ENCODE measurements at places on chromosomes 7 and 10.

DNA sequence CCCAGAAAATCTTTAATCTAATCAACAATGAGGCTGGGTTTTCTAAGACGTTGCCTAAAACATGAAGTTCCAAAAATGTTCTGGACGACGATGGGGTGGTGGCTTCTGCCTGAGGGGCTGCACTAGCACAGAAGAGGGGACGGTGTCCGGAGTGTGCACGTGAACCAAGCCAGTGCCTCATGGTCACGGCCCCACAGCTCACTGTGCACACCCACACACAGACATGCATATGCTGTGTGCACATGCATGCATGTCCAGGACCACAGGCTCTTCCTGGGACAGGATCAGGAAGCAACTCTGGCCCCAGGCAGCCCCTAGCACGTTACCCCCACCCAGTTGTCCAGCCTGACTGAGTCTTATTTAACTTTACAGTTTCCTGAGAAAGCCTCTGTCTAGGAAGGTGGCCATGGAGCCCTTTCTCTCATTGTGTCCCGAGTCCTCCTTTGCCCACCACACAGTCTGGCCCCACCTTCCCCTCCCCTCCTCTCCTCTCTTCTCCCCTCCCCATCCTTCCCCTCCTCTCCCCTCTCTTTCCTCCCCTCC lies 100.8 kb downstream of the DNAJB6 start:
- no peak for DNase-seq

- DNase-seq = no peak
Measured at GRCh38 chr10:124509880-124510632, 48.4 kb downstream of the LHPP start.

- no peak for DNase-seq
Measured at GRCh38 chr10:103111918-103112877, 80.9 kb downstream of the NT5C2 start.

GRCh38 chr7:47095946-47096345 lies 486.0 kb downstream of the TNS3 start:
- DNase-seq = no peak

- no peak for DNase-seq
Measured at GRCh38 chr10:103333934-103334520, 16.9 kb downstream of the PCGF6 start.

- DNase-seq = no peak
Measured at GRCh38 chr10:80174641-80175395, 30.5 kb downstream of the ANXA11 start.

GRCh38 chr7:106080300-106080987 lies 31.7 kb downstream of the SYPL1 start:
- DNase-seq = no peak

- peak; percentile 78 for DNase-seq
Measured at GRCh38 chr10:133162178-133162909, 2.3 kb downstream of the KNDC1 start.

- no peak for DNase-seq
Measured at GRCh38 chr10:72261784-72262404, 11.8 kb upstream of the DDIT4 start.

DNA sequence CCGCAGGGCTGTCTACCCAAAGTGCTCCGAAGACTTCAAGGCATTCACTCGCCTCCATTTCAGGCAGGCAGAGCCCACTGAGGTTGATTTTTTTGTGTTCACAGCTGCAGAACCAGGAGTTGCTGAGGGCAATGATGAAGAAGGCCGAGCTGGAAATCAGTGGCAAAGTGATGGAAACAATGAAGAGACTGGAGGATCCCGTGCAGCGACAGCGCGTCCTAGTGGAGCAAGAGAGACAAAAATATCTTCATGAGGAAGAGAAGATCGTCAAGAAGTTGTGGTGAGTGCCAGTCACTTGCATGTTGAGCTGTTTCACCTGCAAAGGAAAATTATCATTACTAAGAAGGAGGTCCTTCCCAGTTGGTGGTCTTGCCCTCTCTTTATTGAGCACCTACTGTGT lies 210.5 kb downstream of the ARHGAP21 start:
- DNase-seq = peak; percentile 29

DNA sequence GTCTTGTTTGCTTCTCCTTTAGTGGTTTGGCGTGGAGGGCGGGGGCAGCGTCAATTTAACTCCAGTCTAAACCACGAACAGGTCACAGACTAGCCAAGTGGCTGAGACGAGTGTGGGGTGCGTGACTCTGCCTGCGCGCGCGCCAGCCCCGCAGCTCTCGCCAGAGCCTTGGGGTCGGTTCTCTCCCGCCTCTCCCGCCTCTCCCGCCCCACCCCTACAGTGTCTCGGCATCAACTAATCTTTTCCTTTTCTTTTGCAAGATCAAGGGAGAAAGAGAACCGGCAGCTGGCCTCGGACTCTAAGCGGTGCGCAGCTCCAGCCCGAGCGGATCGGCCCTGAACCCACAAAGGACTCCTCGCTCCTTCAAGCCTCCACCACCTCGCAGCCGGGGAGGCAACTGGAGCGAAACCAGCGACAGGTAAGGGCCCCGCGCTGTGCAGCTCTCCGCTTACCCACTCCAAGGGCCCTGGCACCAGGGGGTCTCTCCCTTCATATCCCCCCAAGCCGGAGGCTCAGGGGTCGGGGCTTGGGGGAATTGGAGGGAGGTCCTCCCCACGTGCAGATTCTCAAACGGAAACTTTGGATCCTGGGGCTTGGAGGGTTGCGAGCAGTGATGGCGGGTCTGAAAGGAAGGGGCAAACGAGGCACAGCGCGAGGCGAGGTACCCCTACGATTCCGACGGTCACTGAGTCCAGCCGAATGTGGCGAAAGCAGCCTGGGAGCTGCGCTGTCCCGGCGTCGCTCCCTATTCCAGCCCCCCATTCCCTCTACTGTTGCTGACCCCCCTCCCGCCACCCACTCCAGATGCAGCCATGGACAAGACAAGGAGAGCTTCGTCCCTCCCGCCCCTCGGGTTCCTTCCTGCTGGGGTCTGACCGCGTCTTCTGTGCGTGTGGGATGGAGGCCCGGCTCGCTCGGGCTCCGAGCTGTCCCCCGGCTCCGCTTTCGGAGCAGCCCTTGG lies 829 bp downstream of the CHRM2 start:
- no peak for DNase-seq

- no peak for DNase-seq
Measured at GRCh38 chr7:116249969-116250553, 39.7 kb downstream of the TES start.

DNA sequence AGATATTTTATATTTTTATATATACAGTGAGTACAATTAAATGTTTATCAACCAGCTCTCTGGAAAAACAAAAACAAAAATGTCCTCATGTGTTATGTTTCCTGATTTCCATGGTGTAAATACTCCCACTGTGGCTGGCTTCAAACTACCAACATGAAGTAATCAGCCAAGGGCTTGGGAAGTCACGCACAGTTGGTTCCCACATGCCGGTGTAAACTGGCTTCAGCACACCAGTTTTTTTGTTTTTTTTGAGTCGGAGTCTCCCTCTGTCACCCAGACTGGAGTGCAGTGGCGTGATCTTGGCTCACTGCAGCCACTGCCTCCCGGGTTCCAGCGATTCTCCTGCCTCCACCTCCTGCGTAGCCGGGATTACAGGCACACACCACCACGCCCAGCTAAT lies 11.8 kb downstream of the OSBPL3 start:
- DNase-seq = no peak

GRCh38 chr7:114426824-114427223 lies 12.2 kb downstream of the FOXP2 start:
- no peak for DNase-seq

- no peak for DNase-seq
Measured at GRCh38 chr10:32048282-32048681, 7.9 kb downstream of the KIF5B start.

- DNase-seq = peak; percentile 69
Measured at GRCh38 chr10:6382081-6382480, 179.3 kb downstream of the PFKFB3 start.

GRCh38 chr7:25389489-25390106 lies 161.3 kb upstream of the NPVF start:
- peak; percentile 70 for DNase-seq

DNA sequence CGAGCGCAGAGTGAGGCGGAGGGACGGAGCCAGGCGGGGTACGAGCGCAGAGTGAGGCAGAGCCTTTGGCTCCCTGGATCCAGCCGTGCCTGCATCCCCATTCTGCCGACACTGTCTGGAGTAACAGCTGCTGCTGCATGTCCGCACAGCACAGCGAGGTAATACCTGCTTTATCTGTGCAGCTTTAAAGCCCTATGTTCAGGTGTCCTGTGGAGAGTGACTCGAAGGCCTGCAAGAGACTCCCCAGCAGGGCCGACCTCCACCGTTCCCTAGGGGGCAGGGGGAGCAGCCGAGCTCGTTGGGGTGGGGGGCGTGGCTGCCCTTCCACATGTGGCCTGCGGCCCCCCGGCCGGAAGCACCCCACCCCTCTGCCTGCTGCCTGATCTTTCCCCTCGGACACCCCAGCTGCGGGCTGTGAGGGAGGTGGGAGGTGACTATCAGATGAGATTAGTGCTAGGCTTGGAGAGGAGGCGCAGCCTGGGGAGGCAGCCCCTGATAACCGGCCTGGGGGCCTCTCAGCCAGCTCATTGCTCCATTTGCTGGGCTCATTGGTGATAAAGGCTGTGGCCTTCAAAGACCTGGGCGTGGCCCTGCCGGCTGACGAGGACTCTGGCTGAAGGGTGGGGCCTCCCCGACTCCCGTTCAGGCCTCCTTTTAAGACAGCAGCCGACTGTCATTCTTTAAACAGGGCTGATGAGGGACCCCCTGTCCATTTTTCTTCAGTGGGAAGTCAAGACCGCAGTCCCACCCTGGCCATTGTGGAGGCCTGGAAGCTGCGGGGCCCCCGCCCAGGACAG lies 8.0 kb downstream of the VENTX start:
- no peak for DNase-seq

GRCh38 chr7:134780166-134780828 lies 863 bp downstream of the CALD1 start:
- no peak for DNase-seq

DNA sequence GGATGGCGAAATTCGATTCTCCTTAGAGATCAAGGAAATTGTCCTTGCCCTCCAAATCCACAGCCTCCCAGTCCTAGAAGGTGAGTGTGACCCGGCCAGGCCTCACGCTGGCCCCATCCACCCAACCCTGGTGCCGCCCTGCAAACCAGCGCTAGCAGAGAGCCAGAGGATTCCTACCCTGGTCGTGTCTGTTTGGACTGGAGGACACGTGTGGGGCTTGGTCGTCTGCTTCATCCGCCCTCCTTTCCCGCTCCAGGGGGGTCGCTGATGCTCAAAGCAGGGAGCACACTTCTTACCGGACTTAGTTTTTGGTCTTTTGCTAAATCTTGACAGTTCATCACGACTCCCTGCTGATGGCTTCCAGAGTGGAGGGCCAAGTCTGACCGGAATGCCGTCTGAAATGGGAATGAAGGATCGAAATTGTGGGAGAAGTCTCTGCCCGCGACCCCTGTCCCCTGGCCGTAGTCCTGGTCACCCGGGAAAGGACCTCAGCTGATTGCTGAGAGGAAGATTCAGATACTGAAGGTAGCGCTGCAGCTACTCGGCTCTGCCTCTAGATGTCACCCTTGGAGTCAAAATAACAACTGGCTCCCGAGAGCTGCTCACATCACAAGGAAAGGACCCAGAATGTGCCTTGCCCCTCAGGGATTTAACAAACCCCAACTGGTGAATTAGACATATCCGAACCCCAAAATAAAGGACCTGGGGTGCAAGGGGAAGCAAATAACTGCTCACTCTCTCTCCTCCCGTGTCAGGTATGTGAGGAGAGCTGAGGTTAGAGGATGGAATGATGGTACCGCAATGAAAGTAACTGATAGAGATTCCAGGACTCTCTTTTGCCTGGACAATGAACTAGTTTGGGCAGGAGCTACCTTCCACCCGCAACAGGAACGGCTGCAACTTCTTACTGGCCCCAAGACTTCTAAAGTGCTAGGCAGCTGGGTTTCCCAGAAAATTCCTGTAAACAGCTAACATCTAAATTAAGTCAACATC lies 23.5 kb upstream of the ORC5 start:
- DNase-seq = peak; percentile 62

DNA sequence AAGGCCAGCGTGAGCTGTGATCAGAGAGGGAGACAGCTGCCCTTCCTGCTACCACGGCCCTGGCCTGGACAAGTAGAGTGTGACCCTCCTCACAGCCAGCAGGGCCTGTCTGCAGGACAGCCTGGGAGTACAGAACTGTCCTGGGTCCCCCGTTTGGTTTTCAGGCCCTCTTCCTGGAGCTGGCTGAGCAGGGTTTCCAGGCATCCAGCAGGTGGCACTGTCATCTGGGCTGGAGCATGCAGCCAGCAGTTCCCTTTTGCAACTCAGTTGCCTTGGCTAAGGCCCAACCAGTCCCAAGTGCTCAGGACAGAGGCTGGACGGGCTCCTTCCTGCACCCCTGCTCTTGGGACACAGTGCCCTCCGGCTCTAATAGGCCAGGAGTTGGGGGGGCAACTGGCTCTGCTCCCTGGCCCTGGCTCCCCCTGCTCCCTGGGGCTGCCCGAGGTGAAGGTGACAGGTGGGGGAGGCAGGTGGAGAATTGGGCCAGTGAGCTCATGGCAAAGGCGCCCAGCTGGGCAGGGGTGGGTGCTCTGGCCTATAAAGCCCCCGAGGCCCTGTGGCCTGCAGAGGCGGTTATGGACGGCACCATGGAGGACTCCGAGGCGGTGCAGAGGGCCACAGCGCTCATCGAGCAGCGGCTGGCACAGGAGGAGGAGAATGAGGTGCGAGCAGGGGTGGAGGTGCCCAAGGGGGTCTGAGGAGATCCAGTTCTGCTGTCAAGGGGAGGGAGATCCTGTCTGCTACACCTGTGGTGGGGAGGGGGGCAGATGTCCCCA lies at the start of gene ANKRD2:
Gene ANKRD2 (plus strand): TSS at position 566 of the 776 bp plus-strand sequence. CDS start 10 bp downstream, at position 576.
- peak; percentile 78 for DNase-seq

GRCh38 chr7:75854233-75854632 lies 24.6 kb upstream of the RHBDD2 start:
- no peak for DNase-seq

DNA sequence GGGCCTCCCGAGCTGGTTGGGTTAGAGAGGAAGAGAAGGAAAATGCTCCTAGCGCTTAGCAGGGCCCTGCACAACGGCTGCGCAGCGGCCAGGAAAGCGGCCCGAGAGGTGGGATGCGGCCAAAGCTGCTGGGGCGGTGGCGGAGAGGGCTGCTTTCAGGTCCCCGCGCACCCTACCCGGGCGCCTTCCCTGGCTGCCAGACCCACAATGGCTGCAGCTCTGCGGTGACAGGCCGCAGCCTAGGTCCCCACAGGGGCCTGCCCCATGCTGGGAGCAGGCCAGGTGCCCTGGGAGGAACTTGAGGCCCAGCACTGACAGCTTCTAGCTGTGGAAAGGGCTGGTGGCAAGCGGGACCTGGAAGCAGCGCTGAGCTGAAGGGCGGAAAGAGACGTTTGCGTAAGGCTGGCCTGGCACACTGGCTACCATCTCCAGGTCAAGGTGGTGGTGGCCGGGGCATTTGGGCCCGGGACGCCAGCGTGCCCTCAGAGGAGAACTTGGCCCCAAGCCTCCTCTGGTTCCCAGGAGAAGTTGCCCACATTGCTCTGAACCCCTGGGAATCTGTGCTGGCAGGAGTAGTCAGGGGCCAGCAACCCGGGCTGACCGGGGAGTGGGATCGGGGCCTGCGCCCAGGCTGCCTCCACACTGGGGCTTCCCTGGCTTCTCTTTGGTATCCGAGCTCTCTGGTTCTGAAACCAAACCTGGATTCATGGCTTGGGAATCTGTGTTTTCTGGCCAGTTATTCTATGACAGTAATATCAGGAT lies 72.9 kb upstream of the ZNF804B start:
- no peak for DNase-seq

GRCh38 chr10:49276596-49276995 lies 22.4 kb upstream of the C10orf71 start:
- no peak for DNase-seq

Data from globus pallidus (tissue), 1 donor.